NCI-H226 (cell line): ENCODE measurements at places on chromosomes 16 and 17.

DNA sequence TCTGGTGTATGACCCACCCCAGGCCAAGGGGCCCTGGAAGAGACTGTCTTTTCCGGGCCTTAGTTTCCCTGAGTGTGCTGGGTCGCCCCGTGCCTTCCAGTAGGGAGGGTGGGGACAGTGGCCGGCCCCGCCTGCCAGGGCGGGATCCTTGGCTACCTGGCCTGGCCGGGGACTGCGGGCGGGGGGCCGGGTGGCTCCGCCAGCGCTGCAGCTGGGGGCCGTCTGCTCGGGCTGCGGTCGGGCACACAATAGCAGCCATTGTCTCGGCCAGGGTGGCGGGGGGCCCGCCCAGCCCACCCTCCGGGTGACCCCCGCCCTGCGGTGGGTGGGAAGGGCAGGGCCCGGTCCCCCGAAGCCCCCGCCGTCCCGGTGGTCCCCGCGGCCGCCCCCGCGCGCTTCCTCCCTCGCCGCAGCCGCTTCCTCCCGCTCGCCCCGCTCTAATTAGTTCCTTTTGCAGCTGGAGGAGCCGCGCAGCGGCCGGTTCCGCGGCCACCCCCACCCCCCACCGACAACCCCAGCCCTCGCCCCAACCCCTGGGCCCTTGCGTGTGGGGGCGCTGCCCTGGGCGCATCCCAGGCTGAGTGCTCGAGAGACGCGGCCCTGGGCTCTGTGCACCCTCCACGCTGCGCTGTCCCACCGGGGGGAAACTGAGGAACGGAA is 11.6 kb downstream of the GLIS2 start:
- DNase-seq, result no peak

- DNase-seq, result peak; percentile 72
Observed at GRCh38 chr17:46044286-46044928, 45.4 kb downstream of the STH start.

DNA sequence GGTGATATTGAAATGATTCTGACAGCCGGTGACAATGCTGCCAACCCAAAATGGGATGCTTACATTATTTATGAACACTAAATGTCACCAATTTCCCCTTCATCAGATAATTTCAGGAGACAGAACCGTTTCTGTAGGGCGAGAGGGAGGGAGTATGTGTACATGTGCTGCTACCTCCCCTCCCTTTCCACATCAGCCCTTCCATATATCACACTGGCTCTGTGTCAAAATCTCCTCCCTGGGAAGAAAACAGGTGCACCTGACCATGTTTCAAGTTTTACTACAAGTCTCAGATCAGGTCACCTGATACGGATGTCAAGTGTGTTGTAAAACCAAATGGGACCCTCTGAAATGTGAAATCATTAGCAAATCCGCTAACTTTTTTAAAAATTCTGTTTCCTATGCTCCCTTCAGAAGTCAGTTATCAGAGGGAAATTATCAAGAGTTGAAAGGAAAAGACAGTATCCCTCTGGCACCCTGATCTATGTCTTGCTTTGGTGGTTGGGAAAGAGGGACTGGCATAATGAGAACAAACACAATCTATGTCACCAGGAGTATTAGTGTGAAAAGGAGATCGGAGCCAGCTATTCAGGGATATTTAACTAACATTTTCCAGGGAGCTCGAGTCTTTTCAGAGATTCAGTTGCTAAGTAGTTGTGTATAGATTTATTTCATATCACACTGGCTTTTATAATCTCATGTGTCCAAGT is 1002.3 kb upstream of the CDH8 start:
- no peak for DNase-seq

DNA sequence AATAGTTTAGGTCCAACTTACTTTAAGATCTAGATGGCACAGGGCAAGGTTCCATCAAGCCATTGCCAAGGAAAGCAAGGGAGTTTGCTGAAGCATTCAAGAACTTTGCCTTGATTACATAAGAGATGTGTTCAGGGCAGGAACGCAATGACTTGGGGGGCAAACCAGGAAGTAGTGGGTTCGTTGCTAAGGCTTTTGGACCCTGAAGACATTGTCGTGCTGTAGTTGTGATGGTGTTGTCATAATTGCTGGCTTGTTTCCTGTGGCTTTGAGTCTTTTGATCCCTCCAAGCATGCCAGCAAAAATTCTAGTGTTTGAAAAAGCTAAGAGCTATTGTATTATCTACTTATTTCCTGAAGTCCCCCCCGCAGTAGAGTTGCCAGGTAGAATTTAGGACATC is 70.7 kb upstream of the HNF1B start:
- DNase-seq, result no peak

- no peak for DNase-seq
Observed at GRCh38 chr16:53839150-53839549, 135.2 kb downstream of the FTO start.

- DNase-seq, result no peak
Observed at GRCh38 chr17:77472468-77473310, 331.9 kb downstream of the SEC14L1 start.

- DNase-seq, result no peak
Observed at GRCh38 chr16:88807626-88808453, 3.9 kb downstream of the APRT start.
